Stimulated activated CD8-positive, alpha-beta memory T cell treated with anti-CD3 and anti-CD28 coated beads, Interleukin-4, amount 100 ng/mL, for 4 hours (primary cell): ENCODE measurements at places on chromosomes 4 and X.

- DNase-seq, result no peak
Measured at GRCh38 chrX:151713849-151714248, 2.0 kb upstream of the FATE1 start.

- DNase-seq, result no peak
Measured at GRCh38 chr4:187218705-187219245, 495.1 kb upstream of the FAT1 start.

- no peak for DNase-seq
Measured at GRCh38 chrX:38233891-38234667, 13.4 kb upstream of the SRPX start.

GRCh38 chrX:40402831-40403533 is 177.8 kb upstream of the ATP6AP2 start:
- DNase-seq, result no peak

DNA sequence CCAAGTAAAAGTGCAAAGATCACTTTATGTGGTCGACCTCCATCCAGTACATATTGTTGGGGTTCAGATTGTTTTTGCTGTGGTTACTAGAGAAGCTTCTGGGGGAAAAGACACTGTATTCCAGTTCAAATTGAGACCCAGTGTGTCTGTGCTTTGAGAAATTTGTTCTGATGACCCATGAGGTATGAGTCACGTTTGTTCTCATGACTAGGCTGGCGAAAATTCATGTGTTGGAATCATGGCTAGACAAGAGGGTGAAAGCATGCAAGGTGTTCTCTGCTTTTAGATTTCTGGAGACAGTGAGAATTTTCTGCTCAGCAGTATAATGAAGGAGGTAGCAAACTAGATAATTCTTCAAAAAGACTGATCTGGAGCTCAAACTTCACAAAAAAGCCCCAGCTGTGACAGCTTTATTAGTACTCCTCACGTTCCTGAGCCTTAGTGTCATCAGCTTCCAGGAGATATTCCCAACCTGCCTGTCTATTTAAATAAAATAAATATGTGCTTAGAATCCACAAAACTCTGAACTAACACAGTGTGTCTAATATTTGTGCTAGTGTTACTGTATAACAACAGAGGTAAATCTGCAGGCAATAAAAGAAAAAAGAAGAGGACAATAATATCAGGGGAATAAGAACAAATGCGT is 24.4 kb upstream of the FAM47B start:
- DNase-seq, result no peak

DNA sequence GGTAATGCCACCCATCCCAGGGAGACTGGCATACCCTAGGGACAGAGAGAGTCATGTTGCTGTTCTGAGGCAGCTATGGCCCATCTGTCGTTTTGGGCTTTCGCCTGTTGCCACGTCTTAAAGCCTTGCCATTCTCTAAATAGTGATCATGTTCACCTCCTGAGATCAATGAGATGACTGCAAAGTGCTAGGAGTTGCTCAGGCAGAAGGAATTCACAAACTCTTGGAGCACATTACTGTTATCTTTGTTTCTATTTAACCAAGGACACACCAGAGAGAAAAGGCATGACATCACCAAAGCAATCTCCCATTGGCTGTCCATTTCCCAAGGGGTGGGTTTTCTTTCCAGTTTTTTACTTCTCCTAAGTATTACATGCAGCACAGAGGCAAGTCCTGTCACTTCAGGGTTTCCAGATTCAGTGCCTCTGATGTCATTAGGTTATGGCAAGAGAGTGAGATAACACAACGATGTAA is 37.1 kb upstream of the SETD7 start:
- no peak for DNase-seq

GRCh38 chr4:56134266-56134665 is 185.5 kb downstream of the CEP135 start:
- no peak for DNase-seq

GRCh38 chr4:98802770-98803198 is 126.1 kb downstream of the EIF4E start:
- no peak for DNase-seq

- no peak for DNase-seq
Measured at GRCh38 chr4:21387683-21388082, 560.9 kb downstream of the KCNIP4 start.

GRCh38 chr4:147984065-147984777 is 252.3 kb downstream of the ARHGAP10 start:
- DNase-seq, result no peak

GRCh38 chr4:23161787-23162186 is 469.1 kb downstream of the GBA3 start:
- DNase-seq, result no peak

DNA sequence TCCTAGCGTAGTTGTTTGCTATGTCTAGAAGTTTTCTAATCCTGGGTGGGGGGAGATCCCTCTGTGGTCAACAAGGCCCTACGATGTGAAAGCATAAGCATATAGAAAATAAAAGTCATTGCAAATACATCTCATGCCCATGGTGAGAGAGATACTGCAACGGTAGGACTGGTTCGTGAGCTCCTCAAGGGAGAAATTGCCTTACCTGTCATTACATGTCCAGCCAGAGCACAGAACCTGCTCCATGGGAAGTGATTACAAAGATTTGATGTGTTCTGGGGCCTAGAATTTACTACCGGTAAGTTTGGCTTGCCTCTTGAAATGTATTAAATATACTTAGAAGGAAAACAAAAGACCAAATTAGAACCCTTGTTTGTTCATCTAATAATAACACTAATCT is 60.9 kb upstream of the FAM47B start:
- no peak for DNase-seq

DNA sequence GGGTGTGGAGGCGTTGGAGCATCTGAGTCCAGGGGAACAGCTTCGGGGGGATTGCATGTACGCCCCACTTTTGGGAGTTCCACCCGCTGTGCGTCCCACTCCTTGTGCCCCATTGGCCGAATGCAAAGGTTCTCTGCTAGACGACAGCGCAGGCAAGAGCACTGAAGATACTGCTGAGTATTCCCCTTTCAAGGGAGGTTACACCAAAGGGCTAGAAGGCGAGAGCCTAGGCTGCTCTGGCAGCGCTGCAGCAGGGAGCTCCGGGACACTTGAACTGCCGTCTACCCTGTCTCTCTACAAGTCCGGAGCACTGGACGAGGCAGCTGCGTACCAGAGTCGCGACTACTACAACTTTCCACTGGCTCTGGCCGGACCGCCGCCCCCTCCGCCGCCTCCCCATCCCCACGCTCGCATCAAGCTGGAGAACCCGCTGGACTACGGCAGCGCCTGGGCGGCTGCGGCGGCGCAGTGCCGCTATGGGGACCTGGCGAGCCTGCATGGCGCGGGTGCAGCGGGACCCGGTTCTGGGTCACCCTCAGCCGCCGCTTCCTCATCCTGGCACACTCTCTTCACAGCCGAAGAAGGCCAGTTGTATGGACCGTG is 2.2 kb downstream of the AR start:
- no peak for DNase-seq
